ENCODE measurements at places on chromosomes 6 and 20.

DNA sequence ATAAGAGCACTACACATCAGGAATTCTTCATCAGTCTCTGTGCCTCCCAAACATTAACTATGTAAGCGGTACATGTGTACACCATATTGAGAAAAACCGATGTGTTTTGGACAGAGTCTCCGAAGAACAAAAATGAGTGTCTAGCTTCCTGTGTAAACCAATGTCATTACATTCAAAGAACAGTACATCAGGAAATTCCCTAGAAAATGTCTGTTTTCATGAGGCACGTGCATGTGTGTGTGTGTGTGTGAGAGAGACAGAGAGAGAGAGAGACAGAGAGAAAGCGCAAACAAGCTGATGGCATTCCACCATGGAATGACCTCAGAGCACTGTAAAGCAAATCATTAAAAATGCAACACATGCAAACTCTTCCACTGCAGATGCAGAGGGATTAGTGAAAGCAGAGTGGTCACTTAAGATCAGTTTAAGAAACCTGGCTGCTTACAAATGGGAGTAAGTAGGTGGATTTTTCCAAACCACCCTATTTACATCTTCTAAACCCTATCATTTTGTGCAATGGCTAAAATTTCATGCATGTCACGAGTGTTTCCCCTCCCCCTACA is 133.9 kb downstream of the HIVEP2 start:
- DNase-seq = no peak

DNA sequence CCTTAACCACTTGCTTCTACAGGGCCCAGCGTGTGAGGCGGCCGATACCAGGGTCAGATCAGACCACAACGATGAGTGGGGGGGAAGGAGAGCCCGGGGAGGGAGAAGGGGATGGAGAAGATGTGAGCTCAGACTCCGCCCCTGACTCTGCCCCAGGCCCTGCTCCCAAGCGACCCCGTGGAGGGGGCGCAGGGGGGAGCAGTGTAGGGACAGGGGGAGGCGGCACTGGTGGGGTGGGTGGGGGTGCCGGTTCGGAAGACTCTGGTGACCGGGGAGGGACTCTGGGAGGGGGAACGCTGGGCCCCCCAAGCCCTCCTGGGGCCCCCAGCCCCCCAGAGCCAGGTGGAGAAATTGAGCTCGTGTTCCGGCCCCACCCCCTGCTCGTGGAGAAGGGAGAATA is 2.8 kb downstream of the RING1 start:
- DNase-seq = no peak

- no peak for DNase-seq
Measured at GRCh38 chr6:134065706-134066105, 13.3 kb upstream of the SLC2A12 start.

DNA sequence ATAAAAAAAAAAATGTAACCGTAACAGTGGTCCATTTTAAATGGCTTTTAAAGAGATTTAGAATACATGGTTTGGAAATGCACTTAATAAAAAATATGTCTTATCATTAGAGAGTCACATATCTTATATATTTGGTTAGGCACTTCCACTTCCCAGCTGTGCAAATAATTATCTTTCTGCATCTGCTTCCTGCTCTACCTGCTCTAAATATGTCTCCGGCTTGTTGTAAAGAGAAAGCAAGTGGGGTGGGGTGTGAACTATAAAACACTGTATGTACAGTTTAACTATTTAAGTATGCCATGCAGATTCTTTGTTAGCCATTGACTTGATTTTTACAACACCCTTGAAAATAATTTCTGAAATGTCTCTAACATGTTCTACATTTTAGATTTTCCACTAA is 106.3 kb downstream of the NKAIN2 start:
- DNase-seq = no peak

- no peak for DNase-seq
Measured at GRCh38 chr20:3710011-3710466, 2.4 kb downstream of the SIGLEC1 start.

DNA sequence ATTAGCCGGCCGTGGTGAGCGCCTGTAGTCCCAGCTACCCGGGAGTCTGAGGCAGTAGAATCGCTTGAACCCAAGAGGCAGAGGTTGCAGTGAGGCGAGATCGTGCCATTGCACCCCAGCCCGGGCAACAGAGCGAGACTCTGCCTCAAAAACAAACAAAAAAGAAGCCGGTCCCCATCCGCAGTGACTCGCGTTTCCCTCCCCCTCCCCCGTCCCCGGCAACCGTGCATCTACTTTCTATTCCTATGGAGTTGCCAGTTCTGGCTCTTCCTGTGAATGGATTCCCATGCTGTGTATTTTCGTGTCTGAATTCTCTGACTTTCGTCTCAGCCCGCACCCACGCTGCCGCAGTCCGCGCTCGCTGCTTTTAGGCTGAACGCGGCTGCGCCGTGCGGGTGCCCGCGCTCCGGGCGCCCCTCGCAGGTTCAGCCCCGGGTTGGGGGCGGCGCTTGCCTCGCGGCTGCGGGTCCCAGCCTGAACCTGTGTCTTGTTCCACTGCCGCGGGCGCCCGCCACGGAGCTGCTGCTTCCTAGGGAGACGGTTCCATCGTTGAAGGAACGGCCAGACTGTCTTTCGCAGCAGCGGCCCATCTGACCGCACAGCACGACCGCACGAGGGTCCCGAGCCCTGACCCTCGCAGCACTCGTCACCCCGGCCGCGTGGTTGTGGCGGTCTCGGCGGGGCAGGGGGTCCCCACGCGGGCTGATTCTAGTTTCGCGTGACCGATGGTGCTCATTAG is 1.1 kb upstream of the MRGBP start:
- peak; percentile 71 for DNase-seq

- DNase-seq = peak; percentile 7
Measured at GRCh38 chr20:58494923-58495622, 20.1 kb downstream of the APCDD1L start.

DNA sequence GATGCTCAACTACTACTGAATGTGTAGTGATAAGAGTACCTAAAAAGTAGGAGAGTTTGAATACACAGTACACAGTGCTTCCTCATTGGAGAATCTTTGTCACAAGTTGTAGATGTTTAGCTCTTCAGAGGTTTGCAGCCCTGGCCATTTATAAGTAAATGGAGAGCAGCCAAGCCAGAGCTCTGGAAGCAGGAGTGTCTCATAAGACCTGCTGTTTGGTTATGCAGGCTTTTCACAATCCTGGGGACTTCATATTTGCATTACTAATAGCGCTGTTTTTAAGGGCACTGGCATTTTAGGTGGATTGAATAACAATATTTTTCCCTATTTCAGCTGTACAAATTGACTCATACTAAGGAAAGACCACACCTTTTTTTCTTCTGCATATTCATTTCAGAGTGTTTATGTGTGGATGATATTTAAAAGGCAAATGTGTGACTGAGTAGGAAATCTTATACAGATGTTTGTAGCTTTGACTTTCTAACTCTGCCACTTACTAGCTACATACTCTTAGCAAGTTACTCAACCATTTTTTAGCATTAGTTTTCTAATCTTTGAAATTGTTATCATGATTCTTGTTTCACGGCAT is 730.5 kb upstream of the MAP3K7 start:
- DNase-seq = peak; percentile 41

- DNase-seq = no peak
Measured at GRCh38 chr20:57475388-57476083, 49.4 kb downstream of the CTCFL start.

DNA sequence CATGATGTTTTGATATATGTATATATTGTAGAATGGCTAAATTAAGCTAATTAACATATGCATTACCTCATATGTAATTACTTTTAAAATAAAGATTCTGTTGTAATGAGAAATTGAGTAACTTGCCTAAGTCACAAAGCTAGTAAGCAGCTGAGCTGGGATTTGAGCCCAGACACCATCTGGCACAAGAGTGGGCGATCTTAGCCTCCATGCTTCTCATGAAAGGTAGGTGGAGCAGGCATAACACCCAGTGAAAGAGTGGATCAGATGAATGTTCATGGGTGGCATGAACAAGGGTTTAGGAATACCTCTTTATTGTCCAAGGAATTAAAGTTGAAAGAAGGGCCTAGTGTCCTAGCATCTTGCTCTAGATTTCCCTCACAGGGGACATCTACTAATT is 365.4 kb downstream of the TFAP2B start:
- no peak for DNase-seq

GRCh38 chr6:129740013-129740412 is 30.0 kb upstream of the ARHGAP18 start:
- no peak for DNase-seq

- no peak for DNase-seq
Measured at GRCh38 chr6:57265755-57266221, 43.7 kb upstream of the RAB23 start.

GRCh38 chr20:4445784-4446183 is 275.9 kb upstream of the PRND start:
- DNase-seq = no peak

DNA sequence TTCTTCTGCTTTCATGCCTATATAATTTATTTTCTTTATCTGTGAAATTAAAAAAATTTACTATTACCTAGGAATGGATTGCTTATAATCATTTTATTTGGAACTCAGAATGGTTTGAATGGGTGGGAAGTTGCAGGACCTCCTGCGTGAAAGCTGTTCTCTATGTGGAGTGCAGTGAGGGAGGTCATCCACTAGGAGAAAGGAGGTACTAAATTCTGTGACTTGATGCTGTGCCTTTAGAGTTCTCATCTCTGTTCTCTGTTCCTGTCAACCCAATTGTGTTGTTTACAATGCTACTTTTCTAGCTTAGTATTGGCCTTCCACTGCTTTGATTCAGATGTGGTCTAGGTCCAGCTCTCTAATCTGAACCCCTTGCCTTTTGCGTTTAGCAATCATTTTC is 65.0 kb upstream of the HIVEP1 start:
- DNase-seq = no peak

- no peak for DNase-seq
Measured at GRCh38 chr20:32495217-32495565, 89.9 kb downstream of the NOL4L start.

- DNase-seq = no peak
Measured at GRCh38 chr6:3905945-3906845, 57.0 kb downstream of the FAM50B start.

GRCh38 chr20:10728873-10729670 is 55.3 kb upstream of the JAG1 start:
- no peak for DNase-seq

DNA sequence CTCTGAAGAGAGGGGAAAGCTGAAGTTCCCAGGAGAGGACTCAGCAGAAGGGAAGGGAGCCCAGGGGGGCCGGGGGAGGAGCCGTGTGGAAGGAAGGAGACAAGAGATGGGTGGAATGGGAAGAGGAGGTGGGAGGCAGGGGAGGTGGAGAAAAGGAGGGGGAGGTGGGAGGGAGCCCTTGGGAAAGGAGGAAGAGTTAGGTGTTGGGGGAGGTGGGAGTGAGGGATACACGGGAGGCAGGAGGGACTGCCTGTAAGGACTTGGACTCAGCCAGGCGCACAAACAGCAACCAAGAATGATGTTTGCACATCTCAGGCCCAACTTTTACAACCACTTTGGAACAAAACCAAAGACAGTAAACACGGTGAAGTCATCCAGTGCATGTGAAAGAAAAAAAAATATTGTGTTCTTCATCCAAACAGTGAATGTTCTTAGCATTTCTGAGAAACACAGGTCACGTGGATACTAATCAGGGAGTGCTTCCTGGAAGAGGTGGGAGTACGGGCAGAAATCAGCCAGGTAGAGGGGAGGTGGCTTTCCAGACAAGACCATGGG is 17.4 kb upstream of the LSM14B start:
- no peak for DNase-seq

- no peak for DNase-seq
Measured at GRCh38 chr20:611843-612185, 1.7 kb upstream of the TCF15 start.

DNA sequence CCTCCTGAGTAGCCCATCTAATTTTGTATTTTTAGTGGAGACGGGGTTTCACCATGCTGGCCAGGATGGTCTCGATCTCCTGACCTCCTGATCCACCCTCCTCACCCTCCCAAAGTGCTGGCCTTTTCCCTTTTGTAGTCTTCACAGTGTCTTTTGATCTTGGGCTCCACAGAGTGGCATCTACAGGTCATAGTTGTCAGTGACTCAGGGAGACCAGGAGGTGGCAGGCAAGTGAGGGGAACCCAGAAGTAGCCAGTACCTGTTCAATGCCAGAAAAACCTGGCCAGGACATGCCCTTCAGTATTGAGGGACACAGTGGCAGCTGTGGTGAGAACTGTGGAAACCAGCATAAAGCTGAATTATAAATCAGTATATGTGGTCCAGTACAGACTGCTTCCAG is 19.6 kb downstream of the RPP21 start:
- no peak for DNase-seq

- peak; percentile 15 for DNase-seq
Measured at GRCh38 chr20:17622086-17622850, 52.4 kb downstream of the DSTN start.

GRCh38 chr6:49582529-49582928 is 32.1 kb downstream of the C6orf141 start:
- DNase-seq = no peak

DNA sequence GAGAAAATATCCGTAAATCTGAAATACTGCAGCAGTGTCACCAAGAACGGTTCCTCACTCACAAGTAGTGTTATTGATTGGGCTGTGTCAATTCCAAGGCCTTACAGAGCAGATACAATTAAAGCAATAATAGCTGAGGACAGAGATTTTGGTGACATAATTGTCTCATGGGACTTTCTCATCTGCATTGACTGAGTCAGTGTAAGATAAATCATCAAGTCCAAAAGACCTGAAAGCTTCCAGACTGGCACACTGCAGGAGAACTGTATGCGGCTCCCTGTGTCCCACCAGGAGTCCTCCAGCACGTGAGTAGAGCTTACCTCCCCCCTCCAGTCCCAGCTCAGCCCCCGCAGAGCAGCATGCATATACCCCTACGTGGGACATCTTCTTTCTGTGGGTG is 655.2 kb upstream of the ARID1B start:
- DNase-seq = no peak

- DNase-seq = no peak
Measured at GRCh38 chr6:100165442-100165841, 171.4 kb upstream of the MCHR2 start.

DNA sequence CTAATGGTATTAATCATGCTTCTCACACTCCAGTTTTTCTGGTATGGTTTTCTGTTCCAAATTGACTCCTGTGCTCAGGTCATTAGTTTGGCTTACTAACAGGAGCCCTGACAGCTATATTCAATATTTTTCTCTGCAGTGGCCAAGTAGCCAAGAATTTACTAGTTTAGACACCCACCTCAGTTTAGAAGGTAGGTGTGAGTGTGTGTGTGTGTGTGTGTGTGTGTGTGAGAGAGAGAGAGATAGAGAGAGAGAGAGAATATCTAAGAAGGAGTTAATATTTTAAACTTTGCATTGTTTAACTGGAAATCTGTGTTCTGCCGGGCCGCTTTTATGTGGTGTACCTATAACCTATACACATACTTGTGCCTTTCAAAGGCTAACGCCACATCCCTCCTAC is 18.5 kb downstream of the JARID2 start:
- DNase-seq = no peak
